Posterior cingulate gyrus (tissue), 11 donors: ENCODE measurements at places on chromosomes 4 and X.

GRCh38 chr4:81519856-81520255, 48.1 kb upstream of the RASGEF1B start:
- no peak for DNase-seq

DNA sequence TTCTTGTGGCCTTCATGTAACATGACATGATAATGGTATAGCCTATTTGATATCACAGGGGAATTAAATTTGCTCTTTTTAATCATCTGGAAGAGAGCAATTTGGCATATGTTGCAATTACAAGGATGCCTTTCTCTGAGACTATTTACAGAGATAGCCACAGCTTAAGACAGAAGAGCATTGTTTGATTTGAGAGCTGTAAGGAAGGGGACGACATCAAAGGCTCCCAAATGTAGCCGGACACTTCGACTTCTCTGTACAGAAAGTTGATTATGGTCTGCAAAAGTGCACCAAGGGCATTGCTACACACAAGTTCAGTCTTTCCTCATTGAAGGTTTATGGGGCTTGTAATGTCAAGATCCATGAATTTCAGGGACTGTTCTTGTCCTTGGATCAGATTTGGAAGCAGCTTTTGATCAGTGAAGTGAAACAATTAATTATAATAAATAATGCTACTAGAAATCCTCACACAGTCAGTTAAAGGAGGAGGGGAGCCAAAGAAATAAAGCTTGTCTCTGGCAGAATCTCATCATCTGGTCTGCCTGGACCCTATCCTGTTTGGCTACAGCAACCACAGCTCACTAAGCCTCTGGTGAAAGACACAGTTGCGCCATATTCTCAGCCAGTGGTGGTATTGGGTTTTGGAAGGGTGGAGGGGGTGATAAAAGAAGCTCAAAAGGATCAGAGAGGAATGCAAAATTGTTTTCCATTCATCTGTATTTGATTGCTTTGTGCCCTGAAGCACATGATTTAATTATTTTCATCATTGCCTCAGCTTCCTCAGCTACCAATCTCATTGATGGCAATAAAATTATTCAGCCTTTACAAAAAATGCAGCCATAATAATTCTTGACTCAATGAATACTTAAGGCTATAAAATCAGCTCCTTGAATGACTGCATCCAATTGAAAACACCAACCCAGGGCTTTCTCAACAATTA, 654.3 kb upstream of the LCORL start:
- no peak for DNase-seq

- DNase-seq, result no peak
Measured at GRCh38 chr4:3420606-3420955, 21.2 kb upstream of the HGFAC start.

DNA sequence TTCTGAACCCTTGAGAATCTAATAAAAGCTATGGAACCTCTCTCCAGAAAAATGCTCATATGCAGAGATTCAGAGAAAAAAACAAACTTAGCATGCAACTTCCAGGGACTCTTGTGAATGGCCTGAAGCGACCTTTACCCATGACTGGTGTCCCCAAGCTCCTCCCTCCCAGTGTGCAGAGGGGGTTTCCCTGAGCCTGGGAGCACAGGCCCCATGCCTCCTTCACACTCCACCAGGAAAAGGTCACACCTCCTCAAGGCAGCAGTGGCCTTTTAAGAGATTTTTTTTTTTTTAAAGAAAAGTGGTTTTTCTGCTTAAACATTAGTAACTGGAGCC, 13.3 kb upstream of the UBA6 start:
- DNase-seq, result no peak

GRCh38 chrX:4243759-4244158, 530.3 kb upstream of the PRKX start:
- no peak for DNase-seq

DNA sequence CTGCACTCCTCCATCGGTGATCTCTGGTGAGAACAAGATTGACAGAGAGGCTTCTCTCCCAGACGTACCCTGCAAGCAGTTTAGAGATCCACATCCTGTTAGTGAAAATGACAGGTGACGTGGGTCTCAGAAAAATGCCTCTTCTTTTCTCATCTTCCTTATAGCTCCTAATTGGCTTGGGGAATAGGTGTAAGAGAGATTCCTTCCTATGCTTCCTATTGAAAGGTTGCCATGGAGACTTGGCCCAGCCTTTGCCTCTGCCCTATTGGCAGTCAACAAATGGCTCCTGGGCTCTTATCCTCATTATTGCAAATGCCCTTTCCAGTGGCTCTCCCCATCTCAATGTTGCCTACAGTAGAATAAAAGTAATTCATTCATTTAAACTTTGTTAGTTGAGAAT, 26.5 kb upstream of the DGKK start:
- DNase-seq, result no peak

GRCh38 chr4:7381221-7381889, 53.4 kb downstream of the PSAPL1 start:
- DNase-seq, result peak; percentile 4

- no peak for DNase-seq
Measured at GRCh38 chr4:130026185-130026584, 930.2 kb downstream of the C4orf33 start.

- no peak for DNase-seq
Measured at GRCh38 chr4:104811727-104812126, 317.0 kb upstream of the CXXC4 start.

- DNase-seq, result no peak
Measured at GRCh38 chr4:13920111-13920875, 292.8 kb upstream of the BOD1L1 start.

DNA sequence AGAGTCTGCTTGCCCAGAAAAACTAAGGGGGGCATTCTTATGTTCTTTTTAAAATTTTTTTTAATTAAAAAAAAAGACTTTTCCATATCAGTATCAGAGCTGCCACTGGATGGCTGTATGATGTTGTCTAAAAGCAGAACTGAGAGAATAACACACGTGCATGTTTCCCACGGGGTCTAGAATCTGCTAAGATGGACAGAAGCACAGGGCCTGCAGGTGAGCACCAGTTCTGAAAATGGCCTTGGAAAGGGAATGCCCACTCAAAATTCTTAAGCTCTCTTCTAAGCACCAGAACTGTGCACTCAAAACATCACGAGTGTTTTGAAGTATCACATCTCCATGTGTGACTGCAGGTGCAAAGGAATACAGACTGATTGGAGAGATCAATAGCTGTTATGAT, 61.1 kb downstream of the ARAP2 start:
- no peak for DNase-seq

- DNase-seq, result no peak
Measured at GRCh38 chr4:151768835-151769234, 8.0 kb upstream of the GATB start.

GRCh38 chr4:24915121-24915922, 2.5 kb upstream of the CCDC149 start:
- DNase-seq, result no peak

- DNase-seq, result no peak
Measured at GRCh38 chr4:170009291-170009690, 16.9 kb downstream of the MFAP3L start.

- DNase-seq, result no peak
Measured at GRCh38 chr4:15333692-15334633, 93.9 kb upstream of the C1QTNF7 start.

DNA sequence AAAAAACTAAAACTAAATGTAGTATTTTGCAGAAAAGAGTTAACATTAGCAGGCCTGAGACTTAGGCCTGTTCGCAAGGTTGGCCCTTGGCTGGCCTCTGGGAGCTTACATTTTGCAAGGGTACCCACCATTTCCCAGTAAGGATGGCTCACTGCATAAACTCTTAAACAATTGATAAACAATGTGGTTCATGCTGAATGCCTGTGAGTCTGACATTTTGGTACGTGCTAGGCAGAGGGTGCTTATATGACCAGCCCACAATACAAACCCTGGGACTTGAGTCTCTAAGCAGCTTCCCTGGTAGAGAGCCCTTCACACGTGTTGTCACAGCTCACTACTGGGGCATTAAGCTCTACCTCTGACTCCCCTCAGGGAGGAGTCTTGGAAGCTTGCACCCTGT, 7.4 kb downstream of the PRPS2 start:
- DNase-seq, result no peak

GRCh38 chr4:903066-904046, 28.8 kb downstream of the GAK start:
- no peak for DNase-seq

DNA sequence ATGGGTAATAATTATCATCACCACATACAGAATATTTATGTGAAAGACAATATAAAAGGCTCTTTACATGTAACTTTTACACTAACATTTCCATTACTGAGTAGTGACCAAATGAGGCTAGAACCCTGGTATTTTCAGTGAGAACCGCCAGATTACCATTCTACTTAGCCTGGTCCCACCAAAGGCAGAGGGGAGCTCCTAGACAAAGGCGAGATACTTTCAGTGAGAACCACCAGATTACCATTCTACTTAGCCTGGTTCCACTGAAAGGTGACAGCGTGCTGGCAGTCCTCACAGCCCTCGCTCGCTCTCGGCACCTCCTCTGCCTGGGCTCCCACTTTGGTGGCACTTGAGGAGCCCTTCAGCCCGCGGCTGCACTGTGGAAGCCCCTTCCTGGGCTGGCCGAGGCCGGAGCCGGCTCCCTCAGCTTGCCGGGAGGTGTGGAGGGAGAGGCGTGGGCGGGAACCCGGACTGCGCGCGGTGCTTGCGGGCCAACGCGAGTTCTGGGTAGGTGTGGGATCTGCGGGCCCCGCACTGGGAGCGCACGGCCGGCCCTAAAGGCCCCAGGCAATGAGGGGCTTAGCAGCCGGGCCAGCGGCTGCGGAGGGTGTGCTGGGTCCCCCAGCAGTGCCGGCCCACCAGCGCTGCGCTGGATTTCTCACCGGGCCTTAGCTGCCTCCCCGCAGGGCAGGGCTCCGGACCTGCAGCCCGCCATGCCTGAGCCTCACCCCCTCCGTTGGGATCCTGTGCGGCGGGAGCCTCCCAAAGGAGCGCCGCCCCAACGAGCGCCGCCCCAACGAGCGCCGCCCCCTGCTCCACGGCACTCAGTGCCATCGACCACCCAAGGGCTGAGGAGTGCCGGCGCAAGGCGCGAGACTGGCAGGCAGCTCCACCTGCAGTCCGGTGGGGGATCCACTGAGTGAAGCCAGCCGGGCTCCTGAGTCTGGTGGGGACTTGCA, 1276.1 kb downstream of the PCDH7 start:
- no peak for DNase-seq

- no peak for DNase-seq
Measured at GRCh38 chr4:6303943-6304342, 34.3 kb downstream of the WFS1 start.

DNA sequence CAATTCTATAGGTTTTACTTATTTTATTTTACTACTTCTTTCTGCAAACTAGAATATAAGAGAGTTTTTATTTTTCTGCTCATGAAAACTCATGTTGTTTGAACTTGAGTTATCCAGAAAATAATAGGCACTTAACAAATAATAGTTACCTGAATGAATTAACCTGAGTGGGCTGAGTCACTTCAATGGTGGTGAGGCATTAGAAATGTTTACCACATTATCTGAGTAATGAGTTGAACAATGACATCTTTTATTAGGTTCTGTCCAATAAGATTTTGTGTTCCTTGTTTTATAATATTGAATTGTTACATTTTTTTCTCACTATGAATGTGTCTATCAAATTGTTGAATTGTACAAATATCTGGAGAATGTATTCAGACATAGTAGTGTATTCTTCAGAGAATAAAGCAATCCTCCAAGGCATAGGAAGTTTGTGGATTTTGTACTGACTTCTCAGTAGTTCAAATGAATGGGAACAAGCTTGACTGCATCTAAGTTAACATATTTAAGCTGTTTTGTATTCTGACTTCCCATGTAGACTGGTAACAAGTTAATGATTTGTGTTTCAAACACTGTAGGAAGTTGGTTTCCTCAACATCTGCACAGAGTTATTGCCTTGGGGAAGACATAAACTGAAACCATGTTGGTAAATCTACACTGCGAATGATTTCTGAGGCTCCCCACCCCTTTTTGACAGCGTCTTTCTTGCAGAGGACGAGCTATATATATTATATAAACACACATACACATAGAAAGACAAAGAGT, 1808.9 kb upstream of the TENM3 start:
- DNase-seq, result no peak

GRCh38 chrX:11355259-11355909, 62.2 kb downstream of the AMELX start:
- DNase-seq, result no peak

DNA sequence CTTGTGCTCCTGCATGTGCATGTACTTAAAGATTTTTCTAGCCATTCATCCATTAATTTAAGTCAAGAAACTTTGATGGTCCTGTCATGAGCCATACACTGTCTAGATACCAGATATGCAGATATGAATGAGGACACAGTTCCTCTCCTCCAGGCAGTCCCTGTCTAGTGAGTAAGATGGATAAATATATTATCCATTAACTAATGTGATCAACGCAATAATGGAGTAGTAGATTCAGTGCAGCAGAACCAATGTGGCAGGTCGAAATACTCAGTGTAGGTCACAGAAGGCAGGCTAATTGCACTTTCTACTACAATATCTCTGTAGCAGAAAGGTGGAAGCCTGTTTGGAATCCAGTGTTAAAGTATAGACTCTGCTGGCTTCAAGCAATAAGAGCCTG, 112.5 kb downstream of the PCDH7 start:
- no peak for DNase-seq

DNA sequence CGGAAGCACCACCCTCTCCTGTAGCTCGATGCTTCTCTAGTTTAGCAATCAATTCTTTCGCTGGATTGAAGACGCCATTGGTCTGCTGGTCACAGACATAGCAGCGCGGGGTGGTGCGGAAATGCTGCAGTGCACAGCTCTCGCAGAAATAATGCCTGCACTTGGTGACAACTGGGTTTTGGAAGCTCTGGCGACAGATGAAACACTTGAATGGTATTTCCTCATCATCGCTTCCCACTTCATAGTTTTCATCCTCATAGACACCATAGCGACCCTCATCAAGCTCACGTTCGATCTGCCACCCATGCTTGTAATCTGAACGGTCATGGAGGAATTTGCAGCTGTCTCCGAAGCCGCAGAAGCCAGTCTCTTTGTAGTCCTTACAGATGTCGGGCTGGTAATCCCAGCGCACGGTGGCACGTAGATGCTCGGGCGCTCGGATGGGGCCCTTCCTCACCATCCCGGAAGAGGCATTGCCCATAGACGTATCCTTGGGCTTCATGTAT, 854 bp downstream of the RNF113A start:
- peak; percentile 10 for DNase-seq

- no peak for DNase-seq
Measured at GRCh38 chrX:45557387-45557786, 356.7 kb upstream of the DIPK2B start.

- no peak for DNase-seq
Measured at GRCh38 chr4:78953769-78954666, 14.8 kb upstream of the PAQR3 start.

GRCh38 chr4:85965529-85965928, 394.3 kb downstream of the MAPK10 start:
- no peak for DNase-seq

- no peak for DNase-seq
Measured at GRCh38 chrX:20639115-20639514, 372.4 kb upstream of the RPS6KA3 start.

- DNase-seq, result no peak
Measured at GRCh38 chr4:18401425-18401824, 379.9 kb upstream of the LCORL start.

- DNase-seq, result no peak
Measured at GRCh38 chr4:2803624-2804448, 11.0 kb downstream of the SH3BP2 start.
